ENCODE measurements at places on chromosomes 5 and 9.

DNA sequence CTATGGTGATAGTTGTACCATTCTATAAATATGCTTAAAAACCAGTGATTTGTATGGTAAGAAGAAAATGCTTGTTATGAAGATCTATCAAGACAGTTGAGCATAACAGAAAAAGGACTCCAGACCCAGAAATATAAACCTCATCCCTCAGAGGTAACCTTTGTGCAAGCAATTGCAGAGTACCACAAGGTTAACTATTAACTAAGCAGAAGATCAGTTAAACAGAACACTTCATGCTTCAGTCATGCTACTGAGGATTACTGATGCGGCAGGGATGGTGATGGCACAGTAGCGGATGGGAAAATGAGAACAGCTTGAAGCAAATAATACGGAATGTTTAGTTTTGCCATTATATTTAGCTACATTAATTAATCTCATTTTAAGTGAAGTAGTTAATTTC, 45.5 kb downstream of the IARS1 start:
- DNase-seq = no peak

DNA sequence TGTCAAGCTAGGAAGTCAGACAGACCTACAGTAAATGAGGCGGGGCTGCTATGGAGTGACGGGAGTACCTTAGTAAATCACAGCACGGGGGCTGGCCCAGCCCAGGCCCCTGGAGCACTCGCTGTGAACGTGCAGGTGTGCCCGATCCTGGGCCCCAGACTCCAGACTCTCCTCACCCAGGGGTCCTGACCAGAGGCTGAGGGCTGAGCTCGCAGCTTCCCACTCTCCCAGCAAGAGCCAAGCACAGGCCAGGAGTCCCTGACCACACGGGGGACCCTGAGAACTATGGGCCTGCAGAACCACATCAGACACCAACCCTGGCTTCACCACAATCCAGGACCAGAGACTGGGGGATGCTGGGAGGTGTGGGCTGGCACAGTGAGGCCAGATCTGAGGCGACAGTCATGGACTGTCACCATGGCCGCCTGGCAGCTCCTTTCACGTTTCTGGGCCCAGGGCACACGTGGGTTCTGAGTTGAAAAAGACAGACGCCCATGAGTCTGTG, 73.4 kb downstream of the ADAMTS2 start:
- peak; percentile 22 for DNase-seq

DNA sequence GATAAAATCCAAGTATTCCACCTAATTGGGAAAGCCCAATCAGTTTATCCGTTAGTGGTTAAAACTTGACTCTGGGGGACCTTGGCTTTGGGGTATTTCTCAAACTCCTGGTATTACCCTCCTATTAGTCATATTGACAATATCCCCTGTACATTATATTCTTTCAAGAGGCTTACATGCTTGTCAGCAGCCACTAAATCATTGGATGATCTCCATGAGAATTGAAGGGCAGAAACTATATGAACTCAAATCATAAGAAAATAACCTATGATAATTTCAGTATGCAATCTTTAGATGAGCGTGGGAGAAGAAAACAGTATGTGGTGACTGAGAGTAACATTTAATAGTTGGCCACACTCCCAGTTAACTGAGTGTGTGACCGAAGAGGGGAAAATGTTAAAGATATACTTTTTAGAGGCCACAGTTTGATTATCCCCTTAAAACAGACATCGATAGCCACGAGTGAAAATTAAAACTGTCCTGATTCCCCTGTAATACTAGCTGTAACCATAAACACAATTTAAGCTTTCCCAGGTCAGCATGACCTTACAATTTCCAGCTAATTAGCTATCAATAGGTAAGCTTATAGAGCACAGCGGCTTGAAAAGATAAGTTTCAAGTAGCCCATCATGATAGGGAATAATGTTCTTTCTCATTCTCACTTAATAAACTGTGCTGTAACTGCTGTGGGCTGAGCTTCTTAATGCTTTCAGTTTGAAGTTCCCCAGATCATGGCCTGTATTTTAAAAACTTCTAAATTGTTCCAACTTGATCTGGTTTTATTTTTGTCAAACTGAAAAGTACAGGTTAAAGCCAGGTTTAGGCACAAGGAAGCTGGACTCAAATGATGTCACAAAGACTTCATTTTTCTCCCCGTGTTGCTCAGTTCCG, 58.6 kb downstream of the PUM3 start:
- DNase-seq = no peak

DNA sequence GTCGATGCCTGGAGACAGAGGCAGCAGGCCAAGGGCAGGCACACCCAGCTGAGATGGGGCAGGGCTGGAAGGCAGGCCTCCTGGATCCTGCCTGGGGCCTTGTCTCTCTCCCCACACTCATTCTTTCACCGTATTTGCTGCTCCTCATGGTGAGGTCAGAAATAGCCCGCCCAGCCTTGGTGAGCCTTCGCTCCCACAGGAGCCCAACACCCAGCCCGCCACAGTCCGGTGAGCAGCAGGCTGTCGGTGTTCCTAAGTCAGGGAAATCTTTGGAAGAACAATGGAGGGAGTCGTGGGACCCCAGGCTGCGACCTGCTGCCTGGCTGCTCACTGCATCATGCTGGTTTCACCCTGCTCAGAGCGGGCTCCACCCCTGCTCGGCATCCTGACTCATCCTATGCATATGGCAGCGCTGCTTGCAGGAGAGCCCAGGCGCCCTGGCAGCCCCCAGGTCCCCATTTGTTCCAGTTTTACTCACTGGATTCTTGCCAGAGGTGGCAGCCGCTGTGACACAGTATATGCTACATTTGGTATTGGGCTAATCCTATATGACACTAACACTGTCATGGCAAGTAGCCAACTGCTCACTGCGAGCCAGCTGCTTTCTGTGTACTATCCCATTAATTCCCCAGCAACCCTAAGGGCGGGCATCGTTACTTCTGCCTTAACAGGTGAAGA, 53.2 kb upstream of the NCS1 start:
- peak; percentile 85 for DNase-seq

- no peak for DNase-seq
These were observed 58.0 kb downstream of the TMEM215 start for GRCh38 chr9:32841314-32841713.

GRCh38 chr5:160749026-160749425, 103.0 kb downstream of the ATP10B start:
- no peak for DNase-seq

DNA sequence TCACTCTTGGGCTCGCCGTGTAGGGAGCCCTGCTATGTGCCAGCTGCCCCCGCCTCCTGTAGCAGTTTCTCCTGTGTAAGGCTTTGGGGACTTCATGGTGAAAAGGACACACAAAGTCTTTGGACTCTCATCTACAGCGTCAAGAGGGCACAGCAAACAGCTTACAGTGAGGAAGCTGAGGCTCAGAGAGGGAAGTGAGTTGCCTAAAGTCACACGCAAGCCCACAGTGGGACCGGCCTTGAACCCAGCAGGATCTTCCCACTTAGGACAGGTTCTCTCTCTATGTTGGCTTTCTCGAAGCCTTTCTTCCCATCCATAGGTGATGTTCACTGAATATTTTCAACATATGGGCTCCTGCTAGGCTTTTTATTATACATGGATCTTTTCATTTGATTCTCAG, 9.8 kb upstream of the PRRX2 start:
- DNase-seq = no peak

DNA sequence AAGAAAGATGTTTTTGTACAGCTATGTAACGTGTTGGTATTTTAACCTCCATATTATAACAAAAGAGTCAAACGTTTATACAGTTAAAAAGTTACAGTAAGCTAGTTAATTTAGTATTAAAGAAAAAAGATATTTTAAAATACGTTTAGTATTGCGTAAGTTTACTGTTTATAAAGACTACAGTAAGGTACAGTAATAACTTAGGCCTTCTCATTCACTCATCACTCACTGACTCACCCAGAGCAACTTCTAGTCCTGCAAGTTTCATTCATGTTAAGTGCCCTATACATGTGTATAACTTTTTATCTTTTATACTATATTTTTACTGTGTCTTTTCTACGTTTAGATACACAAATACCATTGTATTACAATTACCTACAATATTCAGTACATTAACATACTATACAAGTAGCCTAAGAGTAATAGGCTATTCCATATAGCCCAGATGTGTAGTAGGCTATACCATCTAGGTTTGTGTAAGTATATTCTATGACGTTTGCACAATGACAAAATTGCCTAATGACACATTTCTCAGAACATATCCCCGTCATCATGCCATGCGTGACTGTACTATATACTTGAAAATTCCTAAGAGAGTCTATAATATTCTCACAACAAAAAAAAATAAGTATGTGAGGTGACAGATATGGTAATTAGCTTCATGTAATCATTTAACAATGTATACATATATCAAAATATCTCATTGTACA, 33.8 kb downstream of the ERP44 start:
- no peak for DNase-seq

GRCh38 chr9:81535542-81536241, 153.7 kb downstream of the TLE1 start:
- no peak for DNase-seq

GRCh38 chr9:129762985-129763926, 10.4 kb upstream of the PTGES start:
- DNase-seq = peak; percentile 28

DNA sequence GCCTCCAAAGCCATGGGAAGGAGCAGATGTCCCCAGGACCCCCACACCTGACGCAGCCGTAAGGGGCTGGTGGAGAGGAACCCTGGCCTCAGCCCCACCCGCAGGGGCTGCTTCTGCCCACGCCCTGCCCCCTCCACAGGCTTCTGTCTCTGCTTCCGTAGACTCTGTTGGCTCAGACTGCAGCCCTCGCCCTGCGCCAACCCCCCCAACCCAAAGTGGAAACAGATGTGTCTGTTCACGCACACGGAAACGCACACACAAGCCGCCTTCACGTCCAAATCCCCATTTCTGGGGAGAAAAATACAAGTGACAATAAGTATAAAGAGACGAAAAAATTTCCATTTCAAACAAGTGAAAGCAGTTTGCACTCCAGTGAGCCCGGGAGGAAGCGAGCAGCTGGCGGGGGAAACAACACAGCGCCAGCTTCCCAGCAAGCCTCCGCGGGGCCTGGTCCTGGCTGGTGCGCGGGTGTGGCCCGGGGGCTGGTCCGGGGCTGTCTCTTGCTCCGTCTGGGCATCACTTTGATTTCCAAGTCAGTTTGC, 32.6 kb upstream of the RXRA start:
- DNase-seq = peak; percentile 77

- peak; percentile 53 for DNase-seq
These were observed 106.7 kb downstream of the INSYN2B start for GRCh38 chr5:169873642-169874041.

DNA sequence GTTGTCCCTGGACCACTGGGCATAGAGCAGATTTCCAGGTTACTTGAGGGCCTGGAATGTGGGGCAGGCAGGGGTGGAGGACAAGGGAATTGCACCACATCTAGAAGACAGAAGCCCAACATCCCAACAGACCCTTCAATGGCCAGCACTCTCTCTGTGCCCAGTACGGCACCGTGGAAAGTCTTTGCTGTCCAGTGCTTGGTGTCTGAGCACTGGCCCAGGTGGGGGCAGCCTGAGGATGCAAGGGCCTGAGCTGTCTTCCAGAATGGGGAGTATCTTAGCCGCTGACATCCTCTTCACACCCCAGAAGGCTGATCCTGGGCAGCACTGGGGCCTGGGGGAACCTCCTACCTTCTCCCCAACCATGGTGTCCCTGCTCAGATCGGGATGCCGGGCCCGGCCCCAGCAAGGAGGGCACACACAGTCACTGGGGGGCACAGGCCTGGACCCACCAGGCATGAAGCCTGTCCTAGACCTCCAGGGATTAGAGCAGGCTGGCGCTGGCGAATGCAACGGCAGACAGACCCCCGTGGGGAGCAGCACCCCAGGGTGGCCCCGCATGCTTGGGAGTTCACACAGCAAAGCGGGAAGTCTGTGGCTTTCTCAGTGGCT, 40.6 kb upstream of the OLFM1 start:
- no peak for DNase-seq

DNA sequence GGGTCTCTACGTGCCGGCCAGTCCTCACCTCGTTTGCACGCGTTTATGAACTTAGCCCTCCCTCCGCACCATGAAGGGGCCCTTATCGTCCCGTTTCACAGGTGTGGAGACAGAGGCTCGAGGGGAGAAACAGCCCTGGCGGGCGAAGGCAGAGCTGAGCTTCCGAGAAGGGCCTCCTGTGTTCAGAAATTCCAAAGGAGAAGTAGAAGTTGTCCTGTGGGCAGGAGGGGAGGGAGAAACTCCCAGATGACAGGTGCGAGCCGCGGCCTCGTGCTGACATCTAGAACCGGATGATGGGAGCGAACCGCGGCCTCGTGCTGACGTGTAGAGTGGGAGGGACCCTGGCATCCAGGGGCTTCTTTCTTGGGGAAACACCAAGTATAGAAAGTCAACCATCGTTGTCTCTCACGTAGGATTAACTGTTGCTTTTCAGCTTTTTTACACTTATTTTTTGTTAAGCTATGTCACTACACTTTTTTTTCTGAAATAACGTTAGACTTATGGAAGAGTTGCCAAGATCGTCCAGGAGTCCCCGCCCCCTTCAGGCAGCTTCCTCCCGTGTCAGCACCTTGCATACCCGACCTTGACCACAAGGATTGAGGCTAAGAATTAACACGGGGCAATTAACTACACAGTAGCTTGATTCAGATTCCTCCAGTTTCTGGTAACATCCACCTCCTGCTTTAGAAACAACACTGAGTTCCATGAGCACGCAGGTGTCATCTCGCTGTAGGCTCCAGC, 42.8 kb upstream of the NKD2 start:
- DNase-seq = no peak

DNA sequence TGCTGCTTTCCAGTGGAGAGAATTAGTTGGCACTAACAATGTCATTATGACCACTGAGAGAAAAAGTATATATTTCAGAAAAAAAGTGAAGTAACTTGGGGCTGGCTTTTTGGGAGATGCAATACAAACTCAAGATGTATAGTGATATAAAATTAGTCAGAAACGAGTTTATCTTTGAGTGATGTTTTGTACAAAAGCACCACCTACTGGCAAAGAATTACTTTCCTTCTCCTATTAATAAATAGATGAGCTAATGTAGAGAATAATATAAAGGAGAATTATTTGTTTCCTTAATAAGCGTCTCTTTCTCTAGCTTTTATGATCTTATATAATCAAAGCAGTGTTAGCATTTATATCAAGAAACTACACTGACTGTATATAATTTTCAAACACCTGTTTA, 158.8 kb downstream of the MEF2C start:
- no peak for DNase-seq

DNA sequence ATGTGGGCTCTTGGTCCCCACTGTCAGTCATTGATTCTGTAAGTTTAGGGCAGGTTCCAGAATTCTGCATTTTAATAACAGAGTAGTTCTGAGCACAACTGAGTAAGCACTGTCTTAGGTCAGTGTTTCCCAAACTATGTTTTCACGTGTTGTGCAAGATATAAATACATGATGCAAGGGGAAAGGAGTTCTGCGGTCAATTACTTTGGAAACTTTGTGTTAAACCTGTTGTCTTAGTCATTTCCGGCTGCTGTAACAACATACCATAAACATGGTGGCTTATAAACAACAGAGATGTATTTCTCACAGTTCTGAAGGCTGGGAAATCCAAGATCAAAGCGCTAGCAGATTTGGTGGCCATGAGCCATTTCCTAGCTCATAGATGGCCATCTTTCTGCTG, 69.8 kb downstream of the EQTN start:
- no peak for DNase-seq
